Frontal cortex (tissue), 4 donors: ENCODE measurements at places on chromosomes 1 and 21.

- DNase-seq: no peak
These were observed 54.8 kb upstream of the GJA8 start for GRCh38 chr1:147847831-147848230.

GRCh38 chr1:183197762-183198161, 11.7 kb downstream of the LAMC2 start:
- no peak for DNase-seq

- DNase-seq: no peak
These were observed 127.8 kb upstream of the IGSF21 start for GRCh38 chr1:17979815-17980214.

GRCh38 chr21:33264561-33264960, 1.6 kb upstream of the IL10RB start:
- DNase-seq: no peak

- DNase-seq: no peak
These were observed 131.9 kb upstream of the C1orf105 start for GRCh38 chr1:172288581-172288980.

- DNase-seq: no peak
These were observed 71.5 kb downstream of the RPS6KC1 start for GRCh38 chr1:213122514-213122929.

- DNase-seq: no peak
These were observed 8.6 kb downstream of the PAPPA2 start for GRCh38 chr1:176471338-176472121.
